ENCODE measurements at places on chromosomes 6 and 20.

GRCh38 chr6:81051952-81052351 lies 700.5 kb downstream of the TENT5A start:
- DNase-seq: no peak

- no peak for DNase-seq
Measured at GRCh38 chr6:1665214-1665613, 55.5 kb downstream of the FOXC1 start.

GRCh38 chr6:21846541-21847451 lies 253.2 kb downstream of the SOX4 start:
- no peak for DNase-seq

- DNase-seq: no peak
Measured at GRCh38 chr20:45263556-45264266, 9.3 kb upstream of the SLPI start.

GRCh38 chr20:50467718-50468356 lies 42.3 kb upstream of the PTPN1 start:
- DNase-seq: peak; percentile 37

DNA sequence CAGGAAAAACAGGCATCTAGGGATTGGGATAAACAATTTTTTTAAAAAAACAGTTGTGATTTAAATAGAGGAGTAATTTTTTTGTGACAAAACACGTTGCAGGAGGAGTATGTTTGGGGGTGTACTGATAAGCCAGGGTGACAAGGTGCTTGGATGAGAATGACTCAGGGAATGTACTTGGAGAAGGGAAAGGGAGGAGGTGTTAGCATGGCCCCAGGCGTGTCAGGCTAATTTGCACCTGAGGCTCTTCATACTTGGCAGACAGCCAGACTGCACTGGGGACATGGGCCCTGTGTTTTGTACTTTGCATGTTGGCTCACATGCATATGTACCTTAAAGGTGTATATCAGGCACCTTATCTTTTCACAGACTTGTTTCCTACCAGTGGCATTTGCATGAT lies 22.8 kb downstream of the PANK2 start:
- DNase-seq: no peak

- no peak for DNase-seq
Measured at GRCh38 chr6:90186637-90187371, 109.8 kb downstream of the BACH2 start.

DNA sequence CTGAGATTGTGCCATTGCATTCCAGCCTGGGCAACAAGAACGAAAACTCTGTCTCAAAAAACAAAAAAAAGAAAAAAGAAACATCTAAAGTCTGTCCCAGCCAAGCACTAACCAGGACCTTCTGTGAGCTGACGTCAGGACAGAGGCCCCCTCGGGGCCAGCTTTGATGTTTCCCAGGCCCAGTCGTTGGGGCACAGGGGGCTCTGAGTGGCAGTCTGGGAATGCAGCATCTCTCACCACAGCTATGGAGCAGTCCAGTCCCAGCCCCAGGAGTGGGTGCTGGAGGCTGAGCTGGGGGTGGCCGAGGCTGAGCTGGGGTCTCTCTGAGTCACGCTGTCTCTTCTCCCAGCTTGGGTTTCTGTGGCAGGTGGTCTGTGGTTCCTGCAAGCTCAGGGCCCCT lies 46.0 kb upstream of the SRF start:
- no peak for DNase-seq

DNA sequence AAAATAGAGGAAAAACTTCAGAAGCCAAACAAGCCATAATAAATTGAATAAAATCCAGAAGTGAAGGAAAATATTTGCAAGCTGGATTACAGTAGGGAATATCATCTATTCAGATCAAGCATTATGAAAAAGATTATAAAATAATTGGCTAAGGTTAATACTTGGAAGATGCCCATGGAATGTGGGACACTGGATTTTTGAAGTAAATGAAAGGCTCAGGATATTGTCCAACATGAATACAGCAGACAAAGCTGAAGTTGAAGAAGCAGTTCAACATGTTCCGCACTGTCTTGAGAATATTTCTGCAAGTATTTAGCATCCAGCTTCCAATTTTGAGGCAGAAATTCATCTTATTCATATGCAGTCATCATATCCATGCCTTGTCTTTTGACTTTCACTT lies 1278.4 kb upstream of the GJE1 start:
- no peak for DNase-seq
